Occipital lobe (tissue), 3 donors: ENCODE measurements at places on chromosomes 5 and 9.

DNA sequence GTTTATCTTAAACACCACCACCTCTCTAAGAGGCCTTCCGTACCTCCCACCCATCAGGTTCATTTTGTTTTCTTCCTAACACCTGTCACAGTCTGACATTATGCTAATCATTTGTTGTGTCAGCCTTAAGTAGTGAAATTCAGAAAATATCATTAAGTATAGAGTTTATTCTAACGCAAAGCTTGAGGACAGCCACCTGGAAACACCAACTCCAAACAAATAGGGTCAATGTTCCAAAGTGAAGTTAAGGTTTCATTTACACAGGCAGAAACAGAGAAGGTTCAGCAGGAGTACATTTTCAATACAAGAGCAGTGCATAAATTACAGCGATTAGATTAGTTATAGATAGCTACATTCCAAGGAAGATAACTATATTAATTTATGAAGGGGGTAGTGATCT is 1.3 kb upstream of the SMC5 start:
- no peak for DNase-seq

- DNase-seq: no peak
Measured at GRCh38 chr9:77018969-77019235, 553 bp upstream of the FOXB2 start.

DNA sequence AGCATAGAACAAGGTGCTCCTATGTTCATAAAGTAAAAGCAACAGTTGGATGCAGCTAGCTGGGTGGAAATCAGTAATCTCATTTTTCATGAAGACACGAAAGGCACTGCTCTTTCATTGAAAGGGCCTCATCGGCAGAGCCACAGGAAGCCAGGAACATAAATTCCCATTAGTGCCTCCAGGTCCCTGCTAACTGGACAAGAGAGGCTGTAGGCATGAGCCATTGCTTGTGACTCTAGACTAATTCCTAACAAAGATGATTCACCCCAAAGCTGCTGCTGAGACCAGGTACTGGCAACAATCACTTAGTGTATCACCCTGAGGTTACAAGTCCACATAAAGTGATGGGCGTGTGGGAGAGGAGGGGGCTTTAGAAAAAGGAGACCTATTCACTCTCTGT is 141.8 kb downstream of the BRINP1 start:
- no peak for DNase-seq

- DNase-seq: no peak
Measured at GRCh38 chr5:151889614-151890013, 35.0 kb downstream of the GLRA1 start.

- DNase-seq: no peak
Measured at GRCh38 chr5:43859309-43859708, 256.3 kb downstream of the NNT start.

- DNase-seq: no peak
Measured at GRCh38 chr5:107378218-107378899, 292.4 kb downstream of the EFNA5 start.

DNA sequence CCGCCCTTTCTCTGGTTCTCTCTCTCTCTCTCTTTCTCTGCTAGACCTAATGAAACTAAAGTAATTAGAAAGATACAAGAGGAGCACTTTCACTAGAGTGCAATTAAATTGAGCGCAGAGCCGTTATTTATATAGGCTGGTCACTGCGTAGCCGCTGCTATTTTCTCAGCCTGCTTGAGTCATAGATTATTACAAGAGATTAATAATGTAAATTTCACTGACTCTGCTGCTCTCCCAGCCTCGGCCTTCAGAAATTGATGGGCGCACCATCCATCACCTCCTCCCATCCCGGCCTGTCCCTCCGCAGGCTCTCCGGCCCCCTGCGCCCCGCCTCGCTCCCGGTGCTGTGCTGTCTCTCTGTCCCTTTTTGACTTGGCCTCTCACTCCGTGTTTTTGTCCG is 268.0 kb upstream of the MVB12B start:
- DNase-seq: no peak
